Activated CD4-positive, alpha-beta T cell treated with anti-CD3 and anti-CD28 coated beads, Interleukin-2, amount 50 U/mL, for 48 hours (primary cell): ENCODE measurements at places on chromosomes 7 and 10.

GRCh38 chr7:94440451-94441039 is 45.9 kb downstream of the COL1A2 start:
- no peak for DNase-seq

- DNase-seq: no peak
These were observed 361.8 kb downstream of the IPMK start for GRCh38 chr10:57905861-57906260.

DNA sequence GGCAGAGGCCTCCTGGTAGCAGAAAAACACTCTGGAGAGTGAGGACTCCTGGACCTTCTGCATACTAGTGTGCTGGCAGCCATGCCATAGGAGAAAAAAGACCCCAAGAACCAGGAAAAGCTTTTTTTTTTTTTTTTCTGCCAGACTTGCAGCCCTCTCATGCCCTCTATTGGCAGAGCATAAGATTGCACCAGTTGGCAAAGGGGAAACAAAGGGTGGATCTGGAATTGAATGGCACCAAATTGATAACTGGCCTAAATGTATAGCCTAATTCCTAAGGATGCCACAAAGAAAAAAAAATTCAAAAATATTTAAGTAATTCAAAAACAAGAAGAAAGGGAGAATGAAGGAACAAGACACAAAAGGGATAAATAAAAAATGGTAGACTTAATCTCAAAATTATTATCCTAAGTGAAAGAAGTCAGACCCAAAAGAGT is 112.5 kb upstream of the GHITM start:
- peak; percentile 24 for DNase-seq

GRCh38 chr10:112631501-112632400 is 184.7 kb downstream of the VTI1A start:
- DNase-seq: no peak

- DNase-seq: no peak
These were observed 33.5 kb upstream of the CCSER2 start for GRCh38 chr10:84294766-84295447.

- DNase-seq: no peak
These were observed 827 bp downstream of the CSTF2T start for GRCh38 chr10:51698473-51699063.

GRCh38 chr7:45623740-45624391 is 49.7 kb downstream of the ADCY1 start:
- no peak for DNase-seq

- DNase-seq: no peak
These were observed 46.3 kb upstream of the TM9SF3 start for GRCh38 chr10:96632974-96633710.

DNA sequence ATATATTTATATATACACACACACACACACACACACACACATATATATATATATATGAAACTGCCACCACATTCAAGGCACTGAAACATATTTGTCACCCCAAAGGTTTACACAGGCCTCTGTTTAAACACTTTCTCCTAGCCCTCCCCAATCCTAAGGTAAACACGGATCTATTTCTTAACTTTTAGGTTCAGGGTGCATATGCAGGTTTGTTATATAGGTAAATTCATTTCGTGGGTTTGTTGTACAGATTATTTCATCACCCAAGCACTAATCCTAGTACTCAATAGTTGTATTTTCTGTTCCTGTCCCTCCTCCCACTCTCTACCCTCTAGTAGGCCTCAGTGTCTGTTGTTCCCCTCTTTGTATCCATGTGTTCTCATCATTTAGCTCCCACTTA is 305.0 kb downstream of the GPR37 start:
- DNase-seq: no peak

DNA sequence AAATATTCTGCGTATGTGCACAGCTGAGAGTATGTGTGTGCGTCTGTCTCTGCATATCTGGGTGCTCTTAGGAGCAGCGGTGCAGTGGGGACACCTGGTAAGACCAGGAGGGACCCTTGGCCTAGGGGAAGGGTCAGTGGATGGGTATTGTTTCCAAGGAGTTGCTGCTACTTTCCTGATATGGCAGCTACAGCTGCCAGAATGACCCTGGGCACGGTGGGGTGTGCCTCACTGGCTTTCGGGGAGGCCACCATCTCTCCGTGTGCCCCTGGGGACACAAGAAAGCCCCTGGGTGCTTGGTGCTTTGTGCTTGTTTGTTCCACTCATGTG is 8.6 kb downstream of the PFKFB3 start:
- DNase-seq: no peak

DNA sequence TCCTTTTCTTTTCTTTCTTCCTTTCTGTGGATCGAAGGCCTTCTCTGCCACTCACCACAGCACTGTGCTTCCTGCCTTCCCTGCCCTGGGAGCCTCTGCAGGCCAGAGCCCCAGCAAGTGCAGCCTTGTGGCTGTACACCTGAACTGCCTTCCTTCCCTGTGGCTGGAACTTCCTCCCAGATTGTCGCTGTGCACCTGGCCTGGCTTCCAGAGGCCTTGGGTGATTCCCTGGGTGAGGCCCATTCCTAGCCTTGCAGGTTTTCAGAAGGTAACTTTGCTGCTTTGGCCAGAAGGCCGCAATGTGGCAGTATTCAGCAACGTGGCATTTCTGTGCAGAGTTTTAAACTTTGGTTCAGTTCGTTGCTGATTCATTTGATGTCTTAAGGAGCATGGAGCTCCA is 50.1 kb upstream of the RASGEF1A start:
- no peak for DNase-seq

DNA sequence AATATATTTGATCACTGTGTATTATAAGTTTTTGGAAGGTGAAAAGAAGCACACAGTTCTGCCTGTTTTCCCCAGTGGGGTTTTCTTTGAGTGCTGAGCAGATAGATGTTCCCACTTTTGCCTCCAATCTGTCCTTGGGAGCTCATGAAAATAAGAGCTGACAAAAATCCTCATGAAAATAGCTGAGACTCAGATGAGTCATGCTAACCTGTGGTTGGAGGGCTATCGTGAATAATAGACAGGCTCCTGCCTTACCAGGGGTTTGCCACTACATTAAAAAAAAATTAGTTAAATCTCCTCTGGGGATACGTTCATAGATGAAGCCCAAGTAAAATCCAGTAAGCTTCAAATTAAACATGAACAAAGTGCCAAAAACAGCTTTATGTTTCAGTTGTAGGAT is 10.9 kb upstream of the AOAH start:
- DNase-seq: no peak

GRCh38 chr10:119541459-119542356 is 811 bp downstream of the RGS10 start:
- DNase-seq: peak; percentile 71

GRCh38 chr10:53003094-53003493 is 230.5 kb upstream of the MBL2 start:
- DNase-seq: no peak

DNA sequence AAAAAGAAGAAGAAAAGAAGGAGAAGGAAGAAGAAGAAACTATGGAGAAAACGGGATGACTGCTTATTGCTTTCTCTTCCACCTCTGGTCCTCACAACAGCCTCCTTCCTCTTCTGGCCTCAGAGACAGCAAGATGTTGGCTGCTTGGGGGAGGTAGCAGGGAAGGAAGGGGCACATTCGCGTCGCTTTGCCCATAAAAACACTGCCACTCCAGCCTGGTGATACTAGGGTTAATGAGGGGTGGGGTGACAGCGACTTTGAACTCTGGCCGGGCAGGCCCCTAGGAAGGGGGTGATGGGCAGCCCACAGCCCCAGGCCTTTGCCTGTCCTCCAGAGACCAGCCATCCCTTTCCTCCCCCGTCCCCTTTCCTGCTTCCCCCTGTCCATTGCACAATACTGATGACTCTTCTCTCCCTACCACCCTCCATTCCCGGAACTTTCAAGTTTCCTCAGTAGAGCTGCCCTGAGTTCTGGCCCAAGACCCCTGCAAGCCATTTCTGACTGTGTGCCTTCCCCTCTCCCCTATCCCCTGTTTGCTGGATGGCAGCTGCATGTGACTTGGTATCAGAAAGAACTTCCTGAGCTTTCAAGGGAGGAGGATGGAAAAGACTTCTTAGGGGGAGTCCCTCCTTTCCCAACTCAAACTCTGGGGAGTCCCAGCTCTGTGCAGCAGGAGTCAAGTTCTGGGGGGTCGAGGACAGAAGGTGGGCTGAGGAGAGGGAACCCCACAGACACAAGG is 2.2 kb upstream of the CUEDC2 start:
- no peak for DNase-seq

GRCh38 chr10:110387983-110388686 is 83.4 kb upstream of the SMNDC1 start:
- peak; percentile 51 for DNase-seq

DNA sequence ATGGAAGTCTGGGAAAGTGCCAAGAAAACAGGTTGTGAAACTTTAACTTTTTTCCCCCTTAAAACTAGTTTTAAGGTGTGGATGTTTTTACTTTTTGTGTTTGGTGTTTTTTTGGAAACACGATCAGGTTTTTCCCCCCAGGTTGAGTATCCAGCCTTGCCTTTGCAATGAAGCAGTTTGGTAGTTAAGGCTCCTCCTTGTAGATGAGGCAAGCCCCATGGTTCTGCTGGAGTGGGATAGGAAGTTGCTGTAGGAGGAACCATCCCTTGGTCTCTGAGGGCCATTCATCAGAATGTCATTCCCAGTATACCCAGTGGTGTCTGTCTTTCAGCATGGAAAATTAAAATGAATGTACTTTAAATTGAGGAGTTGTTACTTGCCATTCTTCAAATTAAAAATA is 2.7 kb downstream of the CUL1 start:
- DNase-seq: no peak

DNA sequence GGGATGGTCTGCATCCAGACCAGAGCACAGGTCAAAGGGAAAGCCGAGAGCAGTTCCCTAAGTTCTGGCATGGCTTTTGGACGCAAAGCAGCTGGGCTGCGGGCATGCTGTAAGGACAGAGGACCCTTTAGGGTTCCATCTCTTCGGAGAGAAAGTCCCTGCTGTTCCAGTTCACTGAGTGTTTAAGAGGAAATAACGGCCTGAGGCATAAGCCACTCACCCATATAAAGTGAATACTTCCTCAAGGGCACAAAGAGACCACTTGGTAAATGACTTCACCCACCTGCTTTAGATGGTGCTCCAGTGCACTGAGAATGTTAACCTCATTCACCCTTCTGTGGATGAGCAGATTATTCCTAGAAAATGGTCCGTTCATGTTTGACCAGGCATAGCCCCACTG is 586.7 kb upstream of the GALNT17 start:
- DNase-seq: no peak

- no peak for DNase-seq
These were observed 160.8 kb downstream of the PKD1L1 start for GRCh38 chr7:47787249-47788069.

- DNase-seq: no peak
These were observed 259.8 kb downstream of the CSTF2T start for GRCh38 chr10:51439645-51440044.

DNA sequence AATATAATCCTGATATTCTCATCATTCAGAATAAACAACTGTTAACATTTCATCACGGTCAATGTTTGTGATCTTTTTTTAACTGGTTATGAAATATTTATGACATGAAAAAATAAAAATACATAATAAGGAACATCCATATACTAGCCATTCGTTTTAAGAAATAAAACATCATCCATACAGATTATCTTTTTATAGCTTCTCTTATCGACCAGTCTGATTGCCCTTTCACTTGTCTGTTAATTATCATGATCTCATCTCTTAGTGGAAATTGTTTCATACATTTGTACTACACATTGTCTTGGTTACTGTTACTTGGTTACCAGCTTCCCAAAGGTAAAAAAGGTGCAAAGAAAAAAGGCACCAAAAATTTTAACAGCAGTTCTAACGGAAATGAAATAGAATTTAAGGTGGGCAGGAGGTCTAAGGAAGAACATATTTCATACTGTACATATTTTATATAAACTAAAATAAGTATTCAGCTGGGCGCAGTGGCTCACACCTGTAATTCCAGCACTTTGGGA is 8.4 kb downstream of the ARHGAP21 start:
- no peak for DNase-seq

GRCh38 chr10:132266594-132267161 is 41.1 kb downstream of the STK32C start:
- DNase-seq: no peak

DNA sequence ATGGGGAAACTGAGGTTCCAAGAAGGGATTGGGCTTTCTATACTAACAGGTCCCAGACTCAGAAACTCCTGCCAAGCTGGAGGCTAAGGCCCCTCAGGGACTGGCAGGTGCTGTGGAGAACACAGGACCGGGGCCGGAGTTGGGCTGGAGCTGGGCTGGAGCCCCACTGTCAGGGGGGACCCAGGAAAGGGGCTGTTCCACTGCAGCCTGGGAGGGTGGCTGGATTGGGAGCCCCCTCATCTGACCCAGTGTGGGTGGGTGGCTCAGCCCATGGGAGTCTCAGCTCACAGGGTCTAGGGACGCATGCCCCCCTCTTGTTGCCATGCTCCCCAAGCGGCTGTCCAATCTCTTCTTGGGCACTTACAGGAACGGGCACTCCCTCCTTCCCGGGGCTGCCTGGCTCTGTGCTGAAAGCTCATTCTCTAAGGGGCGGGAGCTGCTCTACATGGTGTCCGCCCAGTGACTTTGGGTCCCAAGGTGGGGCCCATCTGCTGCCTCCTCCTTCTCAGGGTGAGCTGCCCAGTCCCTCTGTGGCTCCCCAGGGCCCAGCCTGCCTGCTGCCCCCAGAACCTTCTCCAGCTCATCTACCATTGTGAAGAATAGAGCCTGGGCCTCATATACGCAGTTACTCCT is 126.5 kb downstream of the MYL10 start:
- no peak for DNase-seq

GRCh38 chr7:954330-955238 is at the start of gene ADAP1:
Gene ADAP1 (minus strand): TSS chr7:954680. CDS start chr7:954477, 203 bp downstream.
- peak; percentile 69 for DNase-seq

GRCh38 chr7:85474234-85474633 is 287.4 kb upstream of the SEMA3D start:
- DNase-seq: no peak

GRCh38 chr10:122746408-122746807 is 46.8 kb upstream of the C10orf120 start:
- DNase-seq: no peak

GRCh38 chr10:95290461-95291364 is at the start of gene PDLIM1:
Gene PDLIM1 (minus strand): TSS chr10:95291003. CDS start chr10:95290915, 88 bp downstream.
- DNase-seq: peak; percentile 25

DNA sequence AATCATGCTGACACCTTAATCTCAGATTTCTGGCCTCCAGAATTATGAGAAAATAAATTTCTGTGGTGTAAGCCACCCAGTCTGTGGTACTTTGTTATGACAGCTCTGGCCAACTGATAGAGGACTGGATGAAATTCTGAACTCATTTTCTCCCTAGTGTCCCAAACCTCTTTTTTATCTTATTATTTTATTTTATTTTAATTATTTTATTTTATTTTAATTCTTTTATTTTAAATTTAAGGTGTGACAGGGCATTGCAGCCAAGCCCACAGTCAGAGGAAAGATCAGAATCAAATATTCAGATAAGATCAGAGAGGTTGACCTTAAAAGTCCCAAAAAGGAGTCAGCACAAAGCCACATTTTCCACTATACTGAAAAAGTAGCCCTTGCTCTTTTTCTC is 228.1 kb downstream of the TFEC start:
- DNase-seq: no peak
